Activated CD4-positive, alpha-beta T cell treated with anti-CD3 and anti-CD28 coated beads, Interleukin-2, amount 50 U/mL, for 24 hours (primary cell): ENCODE measurements at places on chromosomes 6 and 20.

- no peak for DNase-seq
Observed at GRCh38 chr6:62971976-62972658, 239.2 kb upstream of the FKBP1C start.

- DNase-seq: no peak
Observed at GRCh38 chr6:132494954-132495353, 18.0 kb downstream of the STX7 start.

DNA sequence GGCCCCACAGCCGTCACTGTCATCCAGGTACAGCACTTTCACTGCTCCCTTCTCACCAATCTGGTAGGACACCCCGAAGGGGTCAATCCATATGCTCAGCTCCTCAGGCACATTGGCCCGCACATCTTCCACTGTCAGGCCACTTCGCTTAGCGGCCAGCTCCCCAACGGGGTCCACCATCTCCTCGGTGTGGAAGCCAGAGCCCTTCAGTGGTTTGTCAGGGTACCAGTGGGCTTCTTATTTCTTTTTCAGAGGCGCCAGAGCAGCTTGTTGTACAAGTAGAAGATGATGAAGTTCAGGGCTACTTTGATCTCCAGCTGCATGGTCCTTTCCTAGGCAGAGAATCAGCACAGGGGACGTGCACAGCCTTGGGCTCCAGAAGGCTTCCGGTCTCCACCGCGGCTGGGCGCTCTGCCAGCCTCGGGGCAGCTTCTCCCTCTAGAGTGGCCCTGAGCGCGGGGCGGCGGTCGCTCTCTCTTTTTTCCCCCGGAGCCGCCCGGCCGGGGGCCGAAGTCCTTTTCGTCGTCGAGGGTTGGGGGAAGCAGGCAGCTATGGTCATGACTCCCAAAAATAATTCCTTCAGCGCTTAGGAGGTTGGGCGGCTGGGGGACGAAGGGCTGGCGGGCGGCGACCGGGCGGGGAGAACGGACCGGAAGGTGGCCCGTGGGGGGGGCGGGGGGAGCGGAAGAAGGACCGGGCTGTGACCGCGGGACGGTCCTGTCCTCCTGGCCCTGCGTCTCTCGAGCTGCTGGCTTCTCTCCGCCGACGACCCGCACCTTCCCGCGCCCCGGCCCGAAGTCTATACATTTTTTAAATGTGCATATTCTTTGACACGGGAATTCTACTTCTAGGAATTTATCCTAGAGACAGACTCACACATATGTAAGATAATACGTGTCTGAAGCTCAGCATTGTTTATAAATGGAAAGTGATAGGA, 6.5 kb upstream of the ZSCAN9 start:
- no peak for DNase-seq

DNA sequence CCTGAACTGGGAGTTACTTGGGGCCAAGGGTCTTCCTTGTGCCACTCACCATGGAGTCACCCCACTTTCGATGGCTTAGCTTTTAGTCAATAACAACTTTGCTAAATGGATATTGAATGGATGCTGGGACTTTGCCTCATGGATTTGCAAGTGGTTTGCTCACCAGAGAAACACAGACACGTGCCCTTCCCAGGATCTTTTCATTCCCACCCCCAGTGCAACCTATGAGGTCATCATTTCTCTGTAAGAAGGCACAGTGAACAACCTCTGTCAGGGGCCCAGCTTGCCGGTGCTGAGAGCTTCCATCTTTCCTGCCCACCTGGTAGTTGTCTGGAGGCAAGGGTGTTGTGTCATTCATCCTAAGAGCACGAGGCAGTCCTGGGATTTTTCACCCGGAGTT, 256.8 kb upstream of the PMEPA1 start:
- no peak for DNase-seq

GRCh38 chr6:37105148-37106050, 64.6 kb upstream of the PIM1 start:
- DNase-seq: no peak

GRCh38 chr6:158314737-158315136, 2.5 kb downstream of the TULP4 start:
- no peak for DNase-seq

DNA sequence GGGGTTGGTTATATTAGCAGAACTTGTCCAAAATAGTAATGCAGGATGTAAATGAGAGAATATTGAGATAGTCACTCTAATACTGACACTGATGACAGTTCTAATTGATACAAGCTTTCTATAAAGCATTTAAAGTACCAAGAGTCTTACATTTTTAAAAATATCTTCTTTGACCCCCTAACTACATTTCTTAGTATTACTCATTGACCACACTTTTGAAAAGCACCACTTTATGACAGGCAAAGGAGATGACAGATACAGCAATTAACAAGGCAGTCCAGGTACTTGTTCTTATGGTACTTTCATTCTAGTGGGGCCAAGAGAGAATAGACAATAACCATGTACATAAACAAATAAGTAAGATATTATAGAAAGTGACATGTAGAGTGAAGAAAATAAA, 139.4 kb upstream of the EYA4 start:
- no peak for DNase-seq
